Gastrocnemius medialis (tissue), 4 donors: ENCODE measurements at places on chromosomes 11 and 22. TPM values are rescaled to one million over a fixed set of nuclear protein-coding genes. Genes with fewer than 3 reads are reported as not detected.

The RTN4RL2 gene
- 2.8 TPM for total RNA-seq

The CTTN gene
- total RNA-seq = 114 TPM

The PITPNM1 gene
- total RNA-seq = 6.9 TPM

DNA sequence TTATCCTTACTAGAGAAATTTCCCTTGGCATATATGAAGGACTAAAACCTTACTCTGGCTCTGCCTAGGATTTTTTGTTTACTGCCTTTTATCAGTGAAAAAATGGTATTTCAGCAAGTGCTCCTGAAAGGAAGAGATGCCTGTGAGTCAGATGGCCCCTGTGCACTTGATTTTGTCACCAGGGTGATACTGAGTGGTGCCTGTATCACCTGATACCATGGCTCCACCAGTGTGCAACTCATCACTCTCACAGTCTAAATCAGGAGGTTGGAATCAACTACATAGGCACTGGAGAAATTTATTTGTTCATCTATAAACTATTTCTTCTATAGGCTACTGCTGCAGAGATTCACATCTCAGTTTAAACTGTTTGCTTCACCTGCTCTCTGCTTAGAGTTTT is 43.2 kb downstream of the F2 start:
- peak; percentile 53 for DNase-seq

GRCh38 chr11:19772480-19772879 is 59.8 kb downstream of the NAV2 start:
- DNase-seq = no peak

DNA sequence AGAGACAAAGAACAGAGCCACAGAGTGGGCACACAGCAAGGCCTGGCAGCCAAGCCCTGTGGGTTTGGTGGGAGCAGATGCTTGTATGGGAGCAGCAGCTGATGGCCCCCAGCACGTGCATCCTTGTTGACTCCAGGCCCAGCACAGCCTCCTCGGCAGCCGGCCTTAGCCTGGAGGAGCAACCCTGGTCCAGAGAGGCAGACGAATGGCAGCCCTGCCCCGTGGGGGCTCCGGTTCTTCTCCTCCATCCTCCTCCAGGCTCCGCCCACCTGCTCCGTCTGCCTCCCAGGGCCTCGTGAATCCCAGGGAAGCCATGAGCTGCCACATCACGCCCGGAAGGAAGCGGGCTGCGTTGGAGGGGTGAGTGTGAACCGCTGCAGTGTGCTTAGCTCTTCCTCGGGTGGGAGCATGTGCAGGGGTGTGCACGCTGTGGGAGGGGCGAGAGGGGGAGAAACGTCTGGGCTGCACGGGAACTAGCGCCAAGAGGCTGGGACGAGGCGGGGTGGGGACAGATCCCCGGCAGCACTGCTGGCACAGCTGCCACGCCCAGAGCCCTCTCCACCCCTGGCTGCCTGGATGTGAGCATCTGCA is 36.3 kb upstream of the JAM3 start:
- DNase-seq = no peak

GRCh38 chr11:132060567-132060966 is 690.2 kb downstream of the NTM start:
- DNase-seq = no peak

DNA sequence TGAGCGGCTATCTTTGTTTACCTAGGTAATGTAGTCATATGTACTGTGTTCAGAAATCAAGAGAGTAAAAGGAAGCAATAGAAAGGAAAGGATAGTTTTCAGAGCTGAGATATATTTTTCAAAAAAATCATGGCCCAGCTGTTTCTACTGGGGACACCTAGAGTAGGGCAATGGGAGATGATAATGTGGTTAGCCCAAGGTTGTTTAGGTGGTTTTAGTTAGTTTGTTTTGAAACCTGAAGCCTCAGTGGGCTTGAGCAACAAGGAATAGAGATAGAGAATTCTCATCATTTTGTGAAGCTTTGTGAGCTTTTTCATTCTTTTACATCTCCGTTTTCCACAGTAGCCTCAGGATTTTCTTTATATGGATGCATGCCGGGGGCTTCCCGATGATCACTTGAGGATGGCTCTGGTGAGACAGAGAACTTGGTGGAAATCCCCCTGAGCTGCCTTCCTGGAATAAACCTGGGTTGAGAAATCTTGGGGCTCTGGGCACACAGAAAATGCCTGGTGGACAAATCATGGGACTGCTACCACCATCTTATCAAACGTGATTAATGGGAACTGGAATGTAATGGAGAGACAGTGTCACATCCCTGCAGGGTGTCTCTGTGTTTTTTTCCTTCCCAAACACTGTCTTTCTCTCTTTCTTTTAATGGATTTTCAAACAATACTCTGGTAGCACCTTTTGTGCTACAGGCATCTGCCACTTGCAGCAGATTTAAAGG is 49.0 kb downstream of the ARHGAP42 start:
- DNase-seq = no peak

GRCh38 chr11:123238297-123238696 is 43.2 kb upstream of the CLMP start:
- peak; percentile 58 for DNase-seq

DNA sequence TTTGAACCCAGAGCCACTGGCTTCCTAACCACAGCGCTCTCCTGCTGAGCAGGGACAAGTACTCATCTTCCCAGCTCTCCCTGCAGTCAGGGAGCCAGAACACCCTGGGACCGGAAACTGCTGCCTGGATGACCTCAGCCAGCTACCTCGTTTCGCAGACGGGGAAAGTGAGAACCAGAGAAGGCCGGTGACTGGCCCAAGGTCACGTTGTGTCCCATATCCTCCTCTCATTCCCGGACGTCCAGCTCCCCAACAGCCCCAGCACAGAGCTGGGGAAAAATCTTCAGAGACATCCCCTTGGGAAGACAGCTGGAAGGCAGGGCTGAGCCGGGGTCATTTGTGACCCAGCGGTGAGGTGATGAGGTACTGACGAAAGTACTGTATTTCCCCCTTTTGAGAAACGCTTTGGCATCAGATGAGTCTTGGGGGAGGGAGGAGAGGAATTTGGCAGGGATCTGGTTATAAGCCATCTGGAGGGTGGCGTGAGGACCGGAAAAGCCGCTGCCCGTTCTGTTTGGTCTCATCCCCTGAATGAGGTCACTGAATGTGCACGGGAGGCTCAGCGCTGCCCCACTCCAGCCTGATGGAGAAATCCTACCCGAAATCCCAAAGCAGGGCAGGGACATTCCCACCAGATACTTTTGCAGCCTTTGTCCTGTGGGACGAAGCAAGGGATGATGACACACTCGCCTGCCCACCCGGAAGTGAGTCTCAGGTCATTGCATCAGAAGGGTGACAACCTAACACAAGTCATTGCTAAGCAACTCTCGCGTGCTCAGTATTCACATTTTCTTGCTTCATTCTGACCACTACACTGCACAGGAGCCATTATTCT is 41.1 kb downstream of the LIF start:
- DNase-seq = peak; percentile 77
